Stimulated activated CD4-positive, alpha-beta T cell treated with anti-CD3 and anti-CD28 coated beads, Interleukin-15, amount 100 ng/mL, for 24 hours (primary cell): ENCODE measurements at places on chromosomes 5 and 9.

GRCh38 chr5:96331681-96332361, 101.2 kb downstream of the PCSK1 start:
- DNase-seq: no peak

- no peak for DNase-seq
Measured at GRCh38 chr5:1744393-1745122, 55.1 kb downstream of the MRPL36 start.

DNA sequence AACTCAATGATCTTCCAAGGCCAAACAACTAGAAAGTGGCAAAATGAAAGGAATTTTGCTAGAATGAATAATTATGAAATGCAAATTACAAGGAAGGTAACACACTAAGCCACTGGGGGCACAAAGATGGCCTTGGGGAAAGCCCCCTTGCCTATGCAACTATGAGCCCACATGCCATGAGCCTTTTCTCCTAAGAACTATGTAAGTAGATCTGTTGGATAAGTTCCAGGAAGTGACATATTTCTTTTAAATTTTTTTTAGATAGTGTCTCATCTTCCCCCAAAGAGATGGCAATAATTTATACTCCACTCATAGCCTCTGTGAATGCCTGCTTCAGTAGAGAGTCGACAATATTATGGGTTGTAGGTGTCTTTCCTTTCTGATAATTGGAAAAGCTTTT, 257.8 kb downstream of the AUH start:
- no peak for DNase-seq

DNA sequence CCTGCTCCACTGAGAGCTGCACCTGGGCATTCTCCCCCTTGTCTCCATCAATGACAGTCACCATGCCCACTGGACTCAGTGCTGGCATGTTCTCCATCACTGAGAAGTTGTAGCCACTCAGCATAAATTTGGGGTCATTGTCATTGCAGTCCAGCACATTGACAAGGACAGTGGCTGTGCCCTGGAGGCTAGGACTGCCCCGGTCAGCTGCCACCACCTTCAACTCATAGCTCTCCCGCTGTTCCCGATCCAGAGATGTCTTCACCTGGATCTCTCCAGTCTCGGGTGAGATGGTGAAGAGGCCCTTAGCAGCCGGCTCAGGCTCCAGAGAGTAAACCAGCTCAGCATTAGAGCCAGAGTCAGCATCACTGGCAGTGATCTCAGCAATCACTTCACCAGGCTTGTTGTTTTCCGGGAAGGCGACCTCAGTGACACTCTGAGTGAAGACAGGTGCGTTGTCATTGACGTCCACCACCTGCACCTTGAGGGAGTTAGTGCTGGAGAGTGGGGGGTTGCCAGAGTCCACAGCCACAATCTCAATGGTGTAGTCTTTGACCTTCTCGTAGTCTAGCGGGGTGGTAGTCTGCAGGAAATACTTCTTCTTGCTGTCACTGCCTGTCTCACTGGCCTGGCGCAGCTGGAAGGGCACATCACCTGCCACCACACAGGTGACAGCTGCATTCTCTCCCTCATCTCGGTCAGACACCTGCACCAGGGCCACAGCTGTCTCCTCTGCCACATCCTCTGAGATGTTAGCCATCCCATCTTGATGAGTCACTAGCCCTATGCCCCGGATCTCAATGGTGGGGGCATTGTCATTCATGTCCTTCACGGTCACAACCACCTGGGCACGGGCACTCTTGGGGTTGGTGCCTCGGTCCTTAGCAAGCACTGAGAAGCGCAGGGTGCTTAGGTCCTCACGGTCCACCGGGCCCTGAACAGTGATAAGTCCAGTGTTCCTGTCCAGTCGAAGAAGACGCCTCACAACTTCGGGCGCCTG, 13.5 kb downstream of the PCDH1 start:
- no peak for DNase-seq
